ENCODE measurements at places on chromosomes 7 and 10.

- DNase-seq, result no peak
Measured at GRCh38 chr7:11831156-11831735, 752 bp downstream of the THSD7A start.

DNA sequence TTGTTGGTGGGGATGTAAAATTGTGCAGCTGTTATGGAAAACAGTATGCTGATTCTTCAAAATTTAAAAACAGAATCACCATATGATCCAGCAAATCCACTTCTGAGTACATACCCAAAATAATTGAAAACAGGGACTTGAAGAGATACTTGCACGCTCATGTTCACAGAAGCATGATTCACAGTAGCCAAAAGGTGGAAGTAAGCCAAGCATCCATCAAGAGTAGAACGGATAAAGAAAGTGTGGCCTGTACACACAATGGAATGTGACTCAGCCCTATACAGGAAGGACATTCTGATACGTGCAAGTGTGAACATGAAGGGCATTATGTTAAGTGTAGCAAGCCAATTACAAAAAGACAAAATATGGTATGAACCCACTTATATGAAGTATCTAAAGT is 696.7 kb upstream of the CELF2 start:
- no peak for DNase-seq

DNA sequence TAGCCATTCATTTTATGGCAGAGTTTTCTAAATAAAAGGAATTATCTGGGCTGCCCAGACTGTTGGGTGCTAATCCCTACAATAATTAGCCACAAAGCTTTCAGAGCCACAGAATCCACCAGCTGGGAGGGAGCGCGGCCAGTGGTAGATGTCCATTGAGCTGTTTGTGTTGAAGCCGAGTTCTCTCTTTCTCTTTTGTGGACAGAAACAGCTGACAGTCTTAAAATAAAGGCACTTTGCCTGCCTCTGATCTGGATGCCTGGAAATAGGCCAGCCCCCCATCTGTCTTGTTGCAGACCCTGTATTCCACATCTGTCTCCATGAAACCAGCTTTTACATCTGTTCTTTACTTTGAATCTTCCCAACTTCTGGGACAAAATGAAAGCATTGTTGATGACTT is 66.1 kb downstream of the MTPN start:
- no peak for DNase-seq

DNA sequence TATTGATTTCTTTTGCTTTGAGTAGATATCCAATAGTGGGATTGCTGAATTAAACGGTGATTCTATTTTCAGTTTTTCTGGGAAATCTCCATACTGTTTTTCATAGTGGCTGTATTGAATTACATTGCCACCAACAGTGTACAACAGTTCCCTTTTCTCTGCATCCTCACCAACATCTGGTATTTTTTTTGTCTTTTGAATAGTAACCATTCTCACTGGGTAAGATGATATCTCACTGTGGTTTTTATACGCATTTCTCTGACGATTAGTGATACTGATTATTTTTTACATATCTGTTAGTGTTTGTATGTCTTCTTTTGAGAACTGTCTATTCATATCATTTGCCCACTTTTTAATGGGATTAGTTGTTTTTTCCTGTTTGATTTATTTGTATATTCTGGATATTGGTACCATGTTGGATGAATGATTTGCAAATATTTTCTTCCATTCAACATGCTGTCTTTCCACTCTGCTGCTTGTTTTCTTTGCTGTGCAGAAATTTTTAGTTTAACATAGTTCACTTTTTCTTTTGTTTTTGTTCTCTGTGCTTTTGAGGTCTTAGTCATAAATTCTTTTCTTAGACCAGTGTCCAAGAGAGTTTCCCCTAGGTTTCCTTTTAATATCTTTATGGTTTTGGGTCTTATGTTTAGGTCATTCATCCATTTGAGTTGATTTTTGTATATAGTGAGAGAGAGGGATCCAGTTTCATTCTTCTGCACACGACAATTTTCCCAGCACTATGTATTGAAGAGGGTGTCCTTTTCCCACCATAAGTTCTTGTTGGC is 584.7 kb downstream of the PHTF2 start:
- no peak for DNase-seq

- no peak for DNase-seq
Measured at GRCh38 chr10:101330231-101330630, 23.7 kb upstream of the BTRC start.

GRCh38 chr10:100265821-100266485 is 1.5 kb downstream of the CWF19L1 start:
- DNase-seq, result no peak

- no peak for DNase-seq
Measured at GRCh38 chr7:100406767-100407166, 21.7 kb downstream of the ZCWPW1 start.

DNA sequence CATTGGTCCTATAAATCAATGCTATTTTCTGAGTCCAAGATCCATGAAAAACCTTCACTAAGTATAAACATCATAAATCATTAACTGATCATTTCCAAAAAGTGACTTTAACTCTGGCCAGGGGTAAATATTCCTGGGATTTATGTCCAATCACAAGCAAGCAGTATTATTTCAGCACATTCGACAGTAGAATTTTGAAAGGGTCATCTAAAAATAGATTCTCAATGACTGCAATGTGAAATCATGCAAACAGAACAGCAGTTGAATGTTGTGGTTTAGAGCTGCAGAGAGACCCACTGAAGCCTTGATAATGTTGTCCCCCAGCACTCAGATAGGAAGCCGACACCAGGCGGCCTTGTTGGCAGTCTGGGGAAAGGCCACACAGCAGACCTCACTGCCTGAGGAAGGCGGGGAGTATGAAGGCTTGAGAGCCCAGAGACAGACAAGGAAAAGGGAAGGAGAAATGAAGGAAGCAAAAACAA is 38.1 kb downstream of the FAM107B start:
- DNase-seq, result no peak

- no peak for DNase-seq
Measured at GRCh38 chr10:20949967-20950366, 52.9 kb upstream of the NEBL start.

GRCh38 chr10:50216418-50216817 is 34.9 kb downstream of the ASAH2 start:
- no peak for DNase-seq

- no peak for DNase-seq
Measured at GRCh38 chr10:52551046-52551445, 221.5 kb downstream of the MBL2 start.

DNA sequence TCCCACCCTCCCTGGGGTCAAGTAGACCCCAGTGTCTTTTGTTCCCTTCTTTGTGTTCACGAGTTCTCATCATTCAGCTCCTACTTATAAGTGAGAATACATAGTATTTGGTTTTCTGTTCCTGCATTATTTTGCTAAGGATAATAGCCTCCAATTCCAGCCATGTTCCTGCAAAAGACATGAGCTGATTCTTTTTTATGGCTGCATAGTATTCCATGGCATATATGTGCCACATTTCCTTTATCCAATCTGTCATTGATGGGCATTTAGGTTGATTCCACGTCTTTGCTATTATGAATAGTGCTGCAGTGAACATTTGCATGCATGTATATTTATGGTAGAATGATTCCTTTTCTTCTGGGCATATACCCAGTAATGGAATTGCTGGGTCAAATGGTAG is 28.3 kb upstream of the CAMK2B start:
- DNase-seq, result no peak

GRCh38 chr7:54796150-54796549 is 37.1 kb upstream of the SEC61G start:
- DNase-seq, result no peak

- no peak for DNase-seq
Measured at GRCh38 chr10:29104661-29105399, 184.0 kb upstream of the LYZL1 start.

- no peak for DNase-seq
Measured at GRCh38 chr10:99125879-99126278, 109.8 kb downstream of the HPSE2 start.

- DNase-seq, result no peak
Measured at GRCh38 chr7:54781134-54781920, 22.3 kb upstream of the SEC61G start.

- DNase-seq, result no peak
Measured at GRCh38 chr10:33335551-33335800, 1.0 kb upstream of the NRP1 start.

GRCh38 chr10:127963136-127963535 is 56.2 kb downstream of the PTPRE start:
- DNase-seq, result no peak

DNA sequence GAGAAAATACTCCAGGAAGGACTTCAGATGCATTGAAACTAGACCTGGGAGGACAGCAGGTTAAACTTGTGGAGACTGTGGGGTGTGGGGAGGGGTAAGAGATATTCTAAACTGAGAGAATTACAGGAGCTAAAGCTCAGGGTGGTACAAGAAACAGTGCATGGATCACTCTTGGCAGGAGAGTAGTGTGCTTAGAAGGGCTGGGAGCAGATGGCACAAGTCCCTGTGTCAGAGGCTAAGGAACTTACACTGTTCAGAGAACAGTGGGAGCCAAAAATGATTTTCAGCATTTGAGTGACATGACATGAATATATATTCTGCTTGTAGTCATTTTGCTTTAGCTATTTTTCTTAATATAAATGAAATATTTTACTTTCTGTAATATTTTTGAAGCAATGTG is 36.0 kb upstream of the LAMB1 start:
- DNase-seq, result no peak

DNA sequence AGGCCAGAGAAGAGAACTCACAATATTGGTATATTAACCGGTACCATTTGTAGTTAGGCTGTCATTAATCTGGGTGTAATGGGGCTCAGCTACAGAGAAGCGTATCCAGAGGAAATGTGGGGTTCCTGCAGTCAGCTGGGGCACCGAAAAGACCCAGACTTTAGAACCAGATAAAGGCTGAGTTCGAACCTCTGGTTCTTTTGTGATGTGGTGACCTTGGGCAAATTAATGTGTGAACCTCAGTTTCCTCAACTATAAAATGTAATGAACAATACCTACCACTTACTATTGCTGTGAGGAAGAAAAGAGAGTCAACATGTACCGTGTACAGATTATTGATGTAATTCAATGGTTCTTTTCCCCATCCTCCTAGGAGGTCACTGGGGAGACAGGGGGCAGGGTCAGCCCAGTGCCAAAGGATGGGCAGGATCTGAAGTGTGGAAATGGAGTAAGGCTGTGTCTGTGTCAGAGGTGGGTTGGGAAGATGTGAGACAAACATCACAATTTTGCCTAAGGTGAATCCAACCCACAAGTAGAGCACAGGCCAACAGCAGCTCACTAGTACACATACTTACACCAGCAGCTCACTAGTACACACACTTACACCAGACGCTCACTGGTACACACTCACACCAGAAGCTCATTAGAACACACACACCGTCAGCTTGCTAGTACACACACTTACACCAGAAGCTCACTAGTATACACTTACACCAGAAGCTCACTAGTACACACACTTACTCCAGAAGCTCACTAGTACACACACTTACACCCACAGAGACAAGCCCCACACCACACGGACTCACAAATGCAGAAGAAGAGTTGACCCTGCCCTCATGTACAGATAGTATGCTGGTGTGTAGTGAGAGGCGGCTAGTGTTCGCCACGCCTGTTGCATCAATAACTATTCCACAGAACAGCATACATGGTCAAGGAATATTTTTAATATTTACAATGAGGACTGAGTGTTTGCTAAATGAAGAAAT is 28.0 kb downstream of the PRSS2 start:
- DNase-seq, result peak; percentile 74

GRCh38 chr7:73366990-73367389 is 39.0 kb downstream of the FKBP6 start:
- DNase-seq, result no peak

DNA sequence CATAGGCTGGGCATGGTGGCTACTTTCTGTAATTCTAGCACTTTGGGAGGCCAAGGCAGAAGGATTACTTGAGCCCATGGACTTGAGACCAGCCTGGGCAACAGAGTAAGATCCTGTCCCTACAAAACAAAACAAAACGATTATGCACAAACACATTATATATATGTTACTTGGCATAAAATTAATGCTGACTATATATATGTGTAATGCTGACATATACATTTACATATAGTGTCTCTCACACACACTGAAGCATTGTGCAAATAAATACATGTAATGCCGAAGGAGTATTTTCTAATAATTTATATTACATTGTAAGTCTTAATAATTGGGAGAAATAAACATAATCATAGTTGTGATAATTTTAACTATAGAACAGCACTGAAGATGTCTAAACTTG is 621.8 kb upstream of the ZNF722 start:
- DNase-seq, result no peak

DNA sequence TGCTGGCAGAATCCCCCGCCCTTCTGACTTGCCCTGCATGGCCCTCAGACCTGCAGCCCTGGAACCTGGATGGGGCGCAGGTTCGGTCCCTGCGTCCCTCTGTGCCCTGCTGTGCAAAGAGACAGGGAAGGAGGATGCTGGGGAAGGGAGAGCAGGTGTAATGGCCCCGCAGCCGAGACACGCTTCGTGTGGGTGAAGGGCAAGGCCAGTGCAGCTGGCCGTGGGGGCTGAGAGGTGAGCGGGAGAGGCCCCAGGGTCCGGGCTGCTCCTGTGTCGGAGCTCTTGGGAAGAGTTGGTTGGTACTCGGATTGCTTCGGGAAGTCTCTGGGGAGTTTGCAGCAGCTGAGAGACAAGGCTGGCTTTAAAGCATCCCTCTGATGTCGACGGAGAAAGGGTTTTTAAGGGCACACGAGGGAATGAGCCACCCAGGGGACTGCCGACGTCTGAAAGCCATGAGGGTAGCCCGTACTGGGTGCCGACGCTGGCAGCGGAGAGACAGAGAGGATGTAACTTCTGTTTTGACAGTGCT is 6.5 kb downstream of the ELFN1 start:
- DNase-seq, result no peak

Data from T-helper 1 cell (primary cell).